Hematopoietic multipotent progenitor cell treated with erythropoietin and hydrocortisone succinate and interleukin-3 and kit ligand, for 15 days (in vitro differentiated cells): ENCODE measurements at places on chromosomes 7 and 10.

- DNase-seq: no peak
Observed at GRCh38 chr10:121615435-121615793, 17.2 kb upstream of the FGFR2 start.

DNA sequence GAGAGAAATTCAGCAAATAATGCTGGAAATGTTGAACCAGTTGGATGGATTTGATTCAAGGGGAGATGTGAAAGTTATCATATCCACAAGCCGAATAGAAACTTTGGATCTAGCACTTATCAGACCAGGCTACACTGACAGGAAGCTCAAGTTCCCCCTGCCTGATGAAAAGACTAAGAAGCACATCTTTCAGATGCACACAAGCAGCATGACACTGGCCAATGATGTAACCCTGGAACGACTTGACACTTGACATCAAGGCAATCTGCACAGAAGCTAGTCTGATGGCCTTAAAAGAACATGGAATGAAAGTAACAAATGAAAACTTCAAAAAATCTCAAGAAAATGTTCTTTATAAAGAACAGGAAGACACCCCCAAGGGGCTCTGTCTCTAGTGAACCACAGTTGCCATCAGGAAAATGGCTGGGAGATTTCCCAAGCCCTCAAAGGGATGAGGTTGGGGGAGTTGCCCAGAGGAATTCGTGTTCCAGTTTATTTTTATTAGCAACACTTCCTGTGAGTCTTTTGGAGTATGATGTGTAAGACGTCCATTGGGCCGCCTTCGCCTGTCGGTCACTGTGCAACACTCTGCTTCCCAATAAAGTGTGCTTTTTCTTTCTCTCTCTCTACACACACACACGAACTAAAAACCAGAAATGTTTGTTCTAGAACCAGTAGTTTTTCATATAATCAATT, 200.0 kb downstream of the HIBADH start:
- no peak for DNase-seq

- DNase-seq: no peak
Observed at GRCh38 chr10:52319926-52320325, 5.8 kb downstream of the DKK1 start.

DNA sequence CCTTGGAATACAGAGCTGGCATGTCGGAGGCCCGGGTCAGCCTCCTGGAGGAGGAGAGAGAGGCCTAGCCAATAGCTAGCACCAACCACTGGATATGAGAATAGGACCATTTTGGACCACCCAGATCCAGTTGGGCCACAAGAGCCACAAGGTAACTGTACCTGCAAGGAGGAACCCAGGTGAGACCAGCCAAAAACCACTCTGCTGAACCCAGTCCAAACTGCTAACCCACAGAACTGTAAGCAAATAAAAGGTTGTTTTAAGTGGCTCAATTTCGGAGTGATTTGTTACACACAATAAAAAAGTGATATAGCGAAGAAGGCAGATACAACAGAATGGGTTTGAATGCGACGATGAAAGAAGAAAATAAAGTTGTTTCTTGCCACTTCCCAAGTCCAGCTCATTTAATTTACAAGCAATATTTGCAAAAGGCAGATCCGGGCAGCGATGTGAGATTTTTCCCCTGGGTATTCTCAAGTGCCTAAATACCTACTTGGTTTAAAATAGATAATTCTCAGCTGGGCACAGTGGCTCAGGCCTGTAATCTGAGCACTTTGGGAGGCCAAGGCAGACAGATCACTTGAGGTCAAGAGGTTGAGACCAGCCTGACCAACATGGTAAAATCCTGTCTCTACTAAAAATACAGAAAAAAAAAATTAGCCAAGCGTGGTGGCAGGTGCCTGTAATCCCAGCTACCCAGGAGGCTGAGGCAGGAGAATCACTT, 23.1 kb downstream of the ZNF467 start:
- no peak for DNase-seq

- no peak for DNase-seq
Observed at GRCh38 chr7:37220664-37221063, 228.0 kb downstream of the ELMO1 start.

DNA sequence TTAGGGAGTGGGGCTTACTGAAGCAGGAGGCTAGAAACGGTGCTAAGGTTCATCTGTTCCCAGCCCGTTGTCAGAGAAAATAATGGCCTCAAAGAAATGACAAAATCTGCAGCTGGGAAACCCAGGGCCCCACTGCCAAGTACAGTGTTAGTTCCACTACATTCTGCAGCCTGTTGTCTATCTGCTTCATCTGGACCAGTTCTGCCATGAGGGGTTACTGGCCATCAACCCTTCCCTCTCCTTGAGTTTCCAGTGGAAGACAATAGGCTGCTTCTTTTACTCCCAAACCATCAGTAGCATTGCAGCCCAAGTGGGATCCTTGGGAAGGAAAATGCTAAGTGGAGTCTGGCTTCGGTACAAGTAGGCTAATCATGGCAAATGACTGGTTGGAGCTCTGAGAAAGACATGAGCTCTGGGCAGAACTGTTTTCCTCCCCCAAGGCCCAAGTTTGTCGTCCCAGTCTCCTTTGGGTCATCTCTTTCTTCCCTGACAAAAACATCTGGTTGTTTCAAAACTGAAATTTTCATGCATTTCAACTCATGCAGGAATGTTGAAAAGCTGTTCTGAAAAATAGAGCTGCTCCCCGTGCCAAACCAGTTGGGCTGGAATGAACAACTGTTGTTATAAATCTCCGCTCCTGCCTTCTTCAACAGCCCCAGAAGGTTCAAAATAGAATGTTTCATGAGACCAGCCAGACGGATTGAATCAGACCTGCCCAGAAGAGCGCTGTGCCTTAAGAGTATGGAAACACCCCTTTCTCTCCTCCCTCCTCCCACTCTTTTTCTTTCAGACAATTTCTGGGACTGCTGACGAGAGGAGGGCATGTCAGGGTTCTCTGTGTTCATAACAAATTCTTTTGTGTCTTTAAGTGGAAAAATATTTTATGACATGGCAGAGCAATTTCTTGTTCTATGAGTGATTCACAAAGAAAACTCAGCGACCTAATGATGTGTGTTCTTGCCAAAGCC, 116.6 kb downstream of the RAB18 start:
- no peak for DNase-seq

- no peak for DNase-seq
Observed at GRCh38 chr10:72785409-72785808, 93.5 kb downstream of the MCU start.

- no peak for DNase-seq
Observed at GRCh38 chr7:113986216-113986615, 67.4 kb upstream of the PPP1R3A start.

DNA sequence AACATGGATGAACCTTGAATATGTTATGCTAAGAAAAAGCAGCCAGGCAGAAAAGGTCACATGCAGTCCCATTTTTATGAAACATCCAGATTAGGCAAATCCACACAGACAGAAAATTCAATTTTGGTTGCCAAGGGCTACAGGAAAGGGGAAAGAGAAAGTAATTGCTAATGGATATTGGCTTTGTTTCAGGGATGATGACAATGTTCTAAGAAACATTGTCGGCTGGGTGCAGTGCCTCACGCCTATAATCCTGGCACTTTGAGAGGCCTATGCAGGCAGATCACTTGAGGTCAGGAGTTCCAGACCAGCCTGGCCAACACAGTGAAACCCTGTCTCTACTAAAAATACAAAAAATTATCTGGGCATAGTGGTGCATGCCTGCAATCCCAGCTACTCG, 23.0 kb downstream of the ZNF33B start:
- no peak for DNase-seq

DNA sequence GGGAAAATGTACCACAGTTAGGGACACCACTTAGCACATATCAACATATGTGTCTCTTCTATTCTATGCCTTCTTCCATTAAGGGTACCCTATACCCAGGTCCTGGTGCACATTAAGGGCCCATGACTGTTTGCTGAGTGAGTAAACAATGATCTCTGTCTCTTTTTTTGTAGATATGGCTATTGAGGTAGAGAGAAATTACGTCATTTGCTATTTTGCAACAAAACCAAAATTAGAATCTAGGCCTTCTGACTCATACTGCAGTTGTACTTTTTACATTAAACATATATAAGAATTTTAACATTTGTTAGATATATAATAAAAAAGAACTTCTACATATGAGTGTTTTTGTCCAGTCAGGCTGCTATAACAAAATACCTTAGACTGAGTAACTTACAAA, 683.2 kb upstream of the LRRN3 start:
- DNase-seq: no peak

DNA sequence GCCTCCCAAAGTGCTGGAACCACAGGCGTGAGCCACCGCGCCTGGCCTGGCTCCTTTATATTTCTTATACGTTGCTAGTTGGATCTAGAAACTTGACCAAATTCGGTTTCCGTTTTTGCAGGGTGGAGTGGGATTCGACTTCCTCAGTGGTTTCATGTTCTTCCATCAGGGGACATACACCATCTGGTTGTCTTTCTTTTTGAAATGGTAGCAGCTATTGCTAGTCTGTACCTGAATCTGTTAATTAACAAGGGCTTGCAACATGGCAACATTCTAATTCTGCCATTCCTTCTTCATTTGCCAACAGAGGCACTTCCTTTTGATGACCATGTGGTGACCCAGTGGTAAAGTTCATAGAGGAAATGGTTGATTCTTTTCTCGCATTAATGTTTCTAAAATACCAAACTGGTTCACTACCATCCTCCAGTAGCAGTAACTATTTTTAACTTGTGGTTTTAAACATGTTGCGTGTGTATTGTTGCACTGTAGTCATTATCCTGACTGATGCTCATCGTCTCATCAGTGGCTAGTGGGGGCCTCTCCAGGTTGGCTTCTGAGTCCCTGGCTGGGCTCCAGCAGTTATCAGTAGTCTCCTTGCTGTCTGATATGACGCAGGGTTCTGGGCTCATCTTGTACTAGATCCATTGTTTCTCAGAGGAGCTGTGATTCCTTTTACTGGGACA, 159.2 kb downstream of the RGS10 start:
- DNase-seq: no peak

DNA sequence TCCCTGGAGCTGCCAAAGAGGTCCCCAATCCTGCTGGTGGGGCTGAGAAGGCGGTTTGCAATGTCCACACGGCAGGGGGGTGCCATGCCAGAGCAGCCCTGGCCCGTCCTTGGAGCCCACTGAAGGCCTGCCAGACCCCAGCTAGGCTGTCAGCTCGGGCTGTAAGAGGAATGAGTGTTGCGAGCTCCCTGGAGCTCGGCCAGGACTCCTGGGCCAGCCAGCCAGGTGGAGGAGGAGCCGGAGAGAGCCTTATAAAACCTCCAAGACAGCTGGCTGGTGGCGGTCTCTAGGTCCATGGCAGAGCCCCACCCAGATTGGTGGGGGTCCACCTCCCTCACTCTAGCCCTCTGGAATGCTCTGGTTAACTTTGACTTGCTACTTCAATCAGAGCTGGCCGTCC, 55.1 kb upstream of the CALN1 start:
- DNase-seq: no peak

GRCh38 chr10:68112837-68113236, 3.5 kb downstream of the MYPN start:
- no peak for DNase-seq
